ENCODE measurements at places on chromosomes 13 and 19.

DNA sequence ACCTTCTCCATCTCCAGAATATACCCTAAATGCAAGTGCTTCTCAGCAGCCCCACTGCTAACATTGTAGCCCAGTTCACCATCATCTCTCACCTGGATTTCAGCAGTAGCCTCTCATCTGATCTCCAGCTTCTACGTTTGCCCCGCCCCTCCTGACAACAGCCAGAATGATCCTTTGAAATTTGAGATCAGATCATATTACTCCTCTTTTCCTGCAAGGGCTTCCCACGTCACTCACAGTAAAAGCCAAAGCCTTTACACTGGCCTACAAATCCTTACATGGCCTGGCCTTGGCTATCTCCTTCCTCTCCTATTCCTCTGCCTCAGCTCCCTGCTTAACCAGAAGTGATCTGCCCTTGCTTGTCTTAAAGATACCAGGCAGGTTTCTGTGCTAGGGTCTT, 94.3 kb upstream of the NBEA start:
- DNase-seq: no peak

DNA sequence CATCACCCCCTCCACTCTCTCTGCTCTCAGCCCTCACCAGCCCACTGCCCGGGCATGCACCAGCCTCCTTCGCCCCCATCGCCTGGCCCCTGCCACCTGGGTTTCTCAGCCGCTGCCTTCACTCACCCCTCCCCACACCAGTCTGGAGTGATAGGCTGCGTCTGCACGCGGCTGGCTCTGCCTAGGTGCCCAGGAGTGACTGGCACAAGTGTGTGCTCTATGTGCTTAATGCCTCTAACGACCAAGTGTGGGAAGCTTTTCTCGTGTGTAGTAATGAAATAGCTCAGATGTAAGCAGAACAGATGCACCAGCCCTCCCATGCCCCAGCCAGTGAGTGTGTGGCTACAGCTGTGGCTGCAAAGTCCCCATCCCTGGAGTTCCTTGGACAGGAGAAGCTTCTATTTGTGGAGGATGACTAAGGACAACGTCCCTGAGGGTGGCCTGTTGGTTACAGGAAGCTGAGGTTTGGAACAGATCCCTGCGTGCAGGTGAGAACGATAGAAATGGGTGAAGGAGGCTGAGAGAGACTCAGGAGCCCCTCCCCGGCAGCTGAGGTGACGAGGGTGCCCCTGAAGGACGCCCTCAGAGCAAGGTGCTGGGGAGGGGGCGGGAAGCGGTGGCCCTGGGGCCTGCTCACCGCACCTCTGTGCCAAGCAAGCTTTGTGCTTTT, 35.6 kb downstream of the ATP11A start:
- no peak for DNase-seq

GRCh38 chr13:28741084-28741491, 22.3 kb upstream of the SLC46A3 start:
- no peak for DNase-seq

- DNase-seq: no peak
Measured at GRCh38 chr13:40586886-40587565, 79.4 kb downstream of the FOXO1 start.

DNA sequence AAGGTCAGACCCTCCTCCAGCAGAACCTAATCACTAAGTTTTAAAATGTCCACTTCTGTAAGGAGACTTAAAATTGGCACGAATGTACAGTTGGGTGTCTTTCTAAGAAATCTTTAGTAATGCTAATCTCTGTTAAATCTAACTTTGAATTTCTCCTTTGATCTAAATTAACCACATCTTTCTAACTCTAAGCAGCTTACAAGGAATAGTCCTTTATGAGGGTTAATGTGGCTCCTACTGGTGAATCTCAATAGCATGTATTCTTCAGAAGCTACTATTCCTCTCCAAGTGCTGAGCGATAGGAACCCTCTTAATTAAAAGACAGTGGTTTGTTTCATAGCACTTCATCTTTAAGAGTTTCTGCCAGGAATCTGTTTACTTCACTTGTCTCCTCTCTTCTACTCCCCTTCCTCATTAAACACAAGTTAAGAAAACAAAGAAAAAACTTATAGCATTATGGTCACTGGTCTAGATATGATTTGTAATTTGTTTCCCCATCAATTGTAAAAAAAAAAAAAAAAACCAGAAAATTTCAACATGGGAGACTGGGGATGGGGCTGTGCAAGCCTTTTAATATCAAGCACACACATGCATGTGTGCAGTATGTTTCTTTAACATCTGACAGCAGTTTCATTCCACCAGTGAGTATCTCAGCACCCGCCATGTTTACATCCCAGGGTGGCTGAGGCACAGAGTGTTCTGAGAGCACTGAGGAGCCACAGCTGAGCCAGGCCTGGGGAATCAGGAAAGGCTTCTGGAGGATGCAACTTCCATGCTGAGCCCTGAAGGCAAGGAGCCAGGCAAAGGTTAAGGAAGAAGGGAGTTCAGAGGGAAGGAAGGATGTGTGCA, 57.7 kb downstream of the ATP7B start:
- no peak for DNase-seq

DNA sequence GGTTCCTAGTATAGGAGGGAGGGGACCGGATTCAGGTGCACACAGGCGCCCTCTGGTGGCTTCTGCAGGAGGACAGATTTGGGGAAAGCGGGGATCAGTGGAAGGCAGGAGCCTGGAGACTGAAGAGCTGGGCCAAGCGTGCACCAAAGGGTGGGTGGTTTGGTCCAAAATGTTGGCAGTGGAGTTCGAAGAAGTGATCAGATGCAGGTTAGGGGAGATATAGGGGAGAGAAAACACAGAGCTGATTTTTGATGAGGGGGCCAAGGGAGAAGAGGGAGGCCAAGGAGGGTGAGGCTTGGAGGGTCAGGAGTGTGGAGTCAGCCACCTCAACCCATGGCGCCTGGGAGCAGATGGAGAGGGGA, 6.8 kb upstream of the CARM1 start:
- DNase-seq: peak; percentile 80

- no peak for DNase-seq
Measured at GRCh38 chr19:32355309-32355708, 9.9 kb downstream of the ZNF507 start.
